ENCODE measurements at places on chromosomes 6 and 20. TPM values are rescaled to one million over a fixed set of nuclear protein-coding genes. Genes with fewer than 3 reads are reported as not detected.

RPS6KA2 gene
- 2.2 TPM for total RNA-seq

NRSN2 gene
- total RNA-seq: 1.4 TPM

DAAM2 gene
- total RNA-seq: not detected

INSM1 gene
- total RNA-seq: not detected

TASP1 gene
- total RNA-seq: 10.7 TPM

SLC17A3 gene
- 0.22 TPM for total RNA-seq

RSPH4A gene
- 1.2 TPM for total RNA-seq

ELOVL4 gene
- total RNA-seq: 2.0 TPM

B3GAT2 gene
- total RNA-seq: 0.05 TPM

MLN gene
- total RNA-seq: not detected

PRKN gene
- 3.6 TPM for total RNA-seq

ENPP1 gene
- not detected for total RNA-seq

GSTA2 gene
- total RNA-seq: not detected

FILIP1 gene
- 0.06 TPM for total RNA-seq

FNDC1 gene
- not detected for total RNA-seq

NMBR gene
- not detected for total RNA-seq

NOP56 gene
- total RNA-seq: 317 TPM

HLA-DQB1 gene
- 30.6 TPM for total RNA-seq

GJA10 gene
- total RNA-seq: not detected

CCND3 gene
- total RNA-seq: 135 TPM

THEMIS gene
- 26.3 TPM for total RNA-seq

EPPIN gene
- total RNA-seq: not detected
